NCI-H2081 treated with DMSO at 0.1 percent for 48 hours (cell line): ENCODE measurements at places on chromosomes 3 and 15.

GRCh38 chr3:18445401-18446148, 20.4 kb upstream of the SATB1 start:
- DNase-seq: no peak

- no peak for DNase-seq
Measured at GRCh38 chr15:59338414-59338813, 34.3 kb downstream of the MYO1E start.

GRCh38 chr3:96991800-96992365, 177.5 kb downstream of the EPHA6 start:
- no peak for DNase-seq

DNA sequence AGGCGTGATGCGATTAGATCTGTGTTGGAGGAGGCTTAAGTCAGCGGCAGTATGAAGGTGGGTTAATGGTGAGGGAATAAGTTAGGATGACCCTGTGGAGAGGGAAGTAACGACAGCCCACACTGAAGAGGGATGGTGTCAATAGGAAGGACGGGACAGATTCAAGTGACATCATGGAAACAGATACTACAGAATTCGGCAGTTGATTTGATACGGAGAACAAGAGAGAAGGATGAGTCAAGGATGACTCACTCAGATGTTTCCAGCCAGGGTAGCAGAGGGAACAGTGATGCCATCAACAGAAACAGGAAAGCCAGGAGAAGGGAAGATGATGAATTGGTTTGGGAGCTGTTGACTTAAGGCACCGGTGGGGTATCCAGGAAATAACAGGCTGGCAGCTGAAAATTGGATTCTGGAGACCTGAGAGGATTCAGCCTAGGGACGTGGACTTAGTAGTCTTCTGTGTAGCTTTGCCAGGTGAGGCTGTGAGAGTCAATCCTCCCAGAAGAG, 38.0 kb downstream of the SHC4 start:
- DNase-seq: no peak

DNA sequence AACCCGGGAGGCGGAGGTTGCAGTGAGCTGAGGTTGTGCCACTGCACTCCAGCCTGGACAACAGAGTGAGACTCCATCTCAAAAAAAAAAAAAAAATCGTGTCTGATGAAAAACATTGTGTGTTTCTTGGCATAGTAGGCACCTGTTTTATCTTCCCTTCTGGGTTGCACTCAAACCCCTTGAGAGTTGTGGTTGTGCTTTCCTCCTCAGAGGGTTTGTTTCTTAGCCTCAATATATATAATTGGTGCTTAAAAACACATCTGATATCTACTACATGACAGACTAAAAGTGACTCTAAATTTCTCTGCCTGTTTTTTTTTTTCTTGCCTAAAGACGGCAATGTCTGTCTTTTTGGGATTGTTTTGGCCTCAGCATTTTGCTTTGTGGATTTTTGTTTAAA, 7.6 kb downstream of the NR1D2 start:
- no peak for DNase-seq

DNA sequence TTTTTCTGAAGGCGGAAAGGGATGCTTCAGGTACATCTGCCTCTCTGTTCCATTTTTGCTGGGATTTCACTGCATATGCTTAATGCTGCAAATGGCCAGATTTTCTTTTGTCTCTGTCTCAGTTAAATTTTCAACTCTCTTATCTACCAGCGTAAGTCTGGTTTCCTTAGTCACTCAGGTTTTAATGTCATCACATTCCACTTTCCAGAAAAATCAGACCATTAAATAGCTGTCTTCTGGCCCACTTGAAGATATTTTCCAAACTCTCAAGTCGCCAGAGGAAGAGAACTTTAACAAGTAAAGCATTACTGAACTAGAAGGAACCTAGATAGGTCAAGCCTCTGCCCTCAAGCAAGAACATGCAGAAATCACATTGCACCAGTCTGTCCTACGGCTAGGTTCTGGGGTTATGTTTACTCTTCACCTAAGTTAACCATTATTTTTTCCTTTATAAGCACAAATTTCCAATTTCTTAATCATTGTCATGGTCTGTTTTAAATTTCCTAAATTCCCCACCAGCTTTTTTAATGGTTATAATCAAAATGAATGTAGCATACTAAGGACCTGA, 26.5 kb downstream of the AVEN start:
- no peak for DNase-seq

DNA sequence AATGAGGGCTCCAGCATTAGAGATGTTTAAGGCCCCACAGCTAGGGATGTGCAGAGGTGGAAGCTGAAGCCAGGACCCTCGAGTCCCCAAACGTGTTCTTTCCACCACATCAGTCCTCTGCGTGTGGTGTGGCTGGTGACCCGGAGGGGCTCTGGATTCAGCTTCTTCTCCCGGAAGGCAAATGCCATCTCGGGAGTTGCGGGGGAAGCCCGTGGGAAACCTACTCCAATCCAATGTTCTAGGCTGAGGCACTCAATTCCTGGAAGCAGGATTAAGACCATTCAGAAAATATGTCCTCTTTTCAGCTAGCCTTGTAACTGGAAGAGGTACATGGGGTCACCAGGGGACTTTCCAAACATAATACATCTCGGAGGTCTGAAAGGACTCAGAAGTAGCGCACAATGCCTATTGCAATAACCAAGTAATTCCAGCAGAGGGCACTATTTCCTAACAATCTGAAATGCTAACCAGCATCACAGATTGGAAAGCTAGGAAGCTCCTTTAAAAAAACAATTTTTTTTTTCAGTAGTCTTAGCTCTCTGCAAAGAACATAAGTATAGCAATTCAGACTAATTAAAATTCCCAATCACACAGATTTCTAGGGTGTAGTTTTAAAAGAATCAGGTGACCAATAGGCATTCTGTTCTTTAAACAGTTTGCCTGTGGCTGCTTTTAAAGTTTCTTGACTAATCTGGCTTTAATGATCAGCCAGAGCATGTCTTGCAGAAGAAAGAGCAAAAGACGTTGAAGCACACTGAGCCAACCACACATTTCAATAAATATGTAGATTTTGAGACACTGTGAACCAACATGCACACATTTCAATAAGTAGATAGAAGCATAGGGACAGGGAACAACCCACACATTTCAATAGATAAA, 36.1 kb downstream of the BNC1 start:
- no peak for DNase-seq

GRCh38 chr3:67507584-67507983, 146.8 kb downstream of the SUCLG2 start:
- DNase-seq: no peak

GRCh38 chr15:62940755-62941361, 101.7 kb upstream of the TPM1 start:
- DNase-seq: no peak

DNA sequence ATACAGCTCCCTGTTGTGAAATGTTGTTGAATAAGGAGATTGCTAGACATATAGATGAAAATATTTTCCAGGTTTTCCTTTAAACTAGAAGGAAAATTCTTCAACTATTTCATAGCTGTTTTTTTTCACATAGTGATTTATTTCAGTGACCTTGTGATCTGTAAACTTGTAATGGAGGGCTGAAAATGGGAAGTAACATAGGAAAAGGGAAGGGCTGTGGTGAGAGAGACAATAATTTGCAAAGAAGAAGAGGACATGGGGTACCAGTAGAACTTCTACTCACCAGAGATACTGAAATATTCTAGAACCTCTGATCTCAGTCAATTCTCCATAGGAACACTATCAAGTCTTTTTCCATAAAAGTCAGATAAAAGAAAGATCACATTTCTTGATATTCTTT, 60.4 kb downstream of the PLS1 start:
- no peak for DNase-seq
